Right lung (tissue), 10 donors: ENCODE measurements at places on chromosomes 12 and 14. TPM values are rescaled to one million over a fixed set of nuclear protein-coding genes. Genes with fewer than 3 reads are reported as not detected.

GRCh38 chr14:59274991-59275391 lies 86.5 kb downstream of the DAAM1 start:
- DNase-seq, result no peak

- no peak for DNase-seq
Observed at GRCh38 chr12:42660968-42661937, 71.7 kb upstream of the PRICKLE1 start.

ACOT6 gene
- 0.18 TPM for polyA plus RNA-seq

AQP6 gene
- polyA plus RNA-seq, result 0.22 TPM

TOMM20L gene
- polyA plus RNA-seq, result 0.60 TPM
